ENCODE measurements at places on chromosomes 16 and 17.

GRCh38 chr16:23608194-23608593 lies 12.1 kb upstream of the NDUFAB1 start:
- DNase-seq, result no peak

- no peak for DNase-seq
These were observed 14.3 kb downstream of the MLYCD start for GRCh38 chr16:83913245-83913633.

- no peak for DNase-seq
These were observed 195.5 kb downstream of the HAPSTR1 start for GRCh38 chr16:9286930-9287329.

DNA sequence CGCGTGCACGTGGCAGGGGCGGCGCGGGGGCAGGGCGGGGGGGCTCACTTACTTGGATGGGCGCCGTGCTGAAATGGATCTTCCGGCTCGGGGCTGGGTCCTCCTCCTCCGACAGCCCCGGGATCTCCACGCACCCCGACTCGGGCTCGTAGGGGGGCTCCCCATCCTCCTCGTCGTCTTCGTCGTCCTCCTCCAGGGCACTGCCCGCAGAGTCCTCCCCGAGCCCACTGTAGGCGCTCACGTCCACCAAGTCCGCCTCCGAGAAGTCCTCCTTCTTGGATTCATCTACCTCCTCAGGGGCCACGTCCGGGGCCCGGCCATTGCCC lies 1.4 kb downstream of the PPP1R9B start:
- DNase-seq, result no peak

- no peak for DNase-seq
These were observed 428.8 kb downstream of the WWOX start for GRCh38 chr16:78528265-78528664.

GRCh38 chr17:8707332-8708024 lies 37.2 kb downstream of the CCDC42 start:
- DNase-seq, result no peak

DNA sequence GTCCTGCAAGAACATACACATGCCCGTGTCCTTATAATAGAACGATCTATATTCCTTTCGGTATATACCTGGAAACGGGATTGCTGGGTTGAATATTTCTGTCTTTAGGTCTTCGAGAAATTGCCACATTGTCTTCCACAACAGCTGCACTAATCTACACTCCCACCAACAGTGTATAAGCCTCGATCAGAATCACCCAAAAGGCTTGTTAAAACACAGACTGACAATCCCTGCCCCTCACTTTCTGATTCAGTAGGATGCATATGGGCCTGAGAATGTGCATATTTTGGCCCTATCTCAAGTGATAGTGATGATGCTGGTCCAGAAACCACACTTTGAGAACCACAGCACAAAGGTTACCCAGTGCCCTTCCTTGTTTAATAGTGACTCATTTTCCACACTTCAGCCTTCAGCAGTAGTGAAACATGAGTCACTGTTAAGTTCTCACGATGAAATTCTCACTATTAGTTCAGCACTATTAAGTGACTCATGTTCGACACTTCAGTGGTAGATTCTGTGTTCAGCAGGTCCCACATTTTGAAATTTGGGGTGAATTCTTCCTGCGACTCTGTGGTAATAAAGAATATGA lies 215.6 kb downstream of the GRIN2A start:
- no peak for DNase-seq

DNA sequence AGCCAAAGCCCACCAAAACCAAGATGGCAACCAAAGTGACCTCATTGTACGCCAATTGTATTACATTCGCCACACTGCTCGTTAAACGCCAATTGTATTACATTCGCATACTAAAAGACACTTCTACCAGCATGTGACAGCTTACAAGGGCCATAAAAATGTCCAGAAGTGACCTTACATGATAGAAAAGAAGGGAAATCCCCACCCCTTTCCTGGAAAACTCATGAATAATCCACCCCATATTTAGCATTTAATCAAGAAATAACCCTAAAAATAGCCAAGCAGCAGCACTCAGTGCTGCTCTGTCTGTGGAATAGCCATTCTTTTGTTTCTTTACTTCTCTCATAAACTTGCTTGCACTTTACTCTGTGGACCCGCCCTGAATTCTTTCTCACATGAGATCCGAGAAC lies 25.7 kb downstream of the PSMD7 start:
- DNase-seq, result no peak

DNA sequence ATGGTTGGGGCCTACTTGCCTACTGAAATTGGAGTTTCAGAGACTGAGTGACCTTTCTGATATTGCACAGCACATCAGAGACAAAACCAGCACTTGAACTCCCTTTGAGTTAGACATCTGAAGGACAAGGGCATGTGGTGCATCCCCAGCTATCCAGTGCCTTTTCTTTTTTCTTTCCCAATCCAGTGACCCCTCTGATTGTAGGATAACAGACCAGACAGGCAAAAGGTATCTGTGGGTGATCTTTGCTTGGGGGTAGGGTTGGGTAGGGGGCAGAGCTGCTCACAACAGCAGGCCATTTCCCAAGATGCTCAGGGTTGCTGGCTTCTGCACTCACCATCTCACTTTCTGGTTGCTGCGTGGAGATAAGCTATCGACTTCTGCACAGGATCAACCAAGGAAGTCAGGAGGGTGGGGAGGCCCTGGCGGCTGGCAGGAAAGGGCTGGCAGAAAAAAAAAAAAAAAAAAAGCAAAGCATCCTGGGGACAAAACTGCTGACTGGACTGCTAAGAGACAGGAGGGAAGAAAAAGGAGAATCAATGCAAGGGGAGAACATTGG lies 42.2 kb downstream of the HOXB1 start:
- no peak for DNase-seq

GRCh38 chr17:15039366-15039765 lies 225.8 kb downstream of the PMP22 start:
- no peak for DNase-seq

DNA sequence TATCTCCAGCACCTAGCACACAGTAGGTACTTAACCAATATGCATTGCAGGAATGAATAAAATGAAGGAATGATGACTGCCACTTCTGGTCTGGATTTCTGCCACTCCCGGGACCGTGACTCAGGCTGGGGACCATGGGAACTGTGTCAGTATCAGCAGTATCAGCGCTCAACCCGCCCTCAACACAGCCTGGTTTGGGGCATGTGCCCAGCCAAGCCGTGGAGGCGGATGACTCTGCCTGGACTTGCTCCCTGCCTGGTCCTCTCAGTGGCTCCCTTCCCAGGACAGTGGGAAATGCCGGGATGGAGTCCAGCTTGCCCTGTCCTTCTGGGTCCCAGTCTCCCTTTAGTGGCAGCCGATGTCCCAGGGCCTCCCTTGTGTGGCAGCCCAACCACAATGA lies 55.1 kb downstream of the SRCIN1 start:
- DNase-seq, result no peak

DNA sequence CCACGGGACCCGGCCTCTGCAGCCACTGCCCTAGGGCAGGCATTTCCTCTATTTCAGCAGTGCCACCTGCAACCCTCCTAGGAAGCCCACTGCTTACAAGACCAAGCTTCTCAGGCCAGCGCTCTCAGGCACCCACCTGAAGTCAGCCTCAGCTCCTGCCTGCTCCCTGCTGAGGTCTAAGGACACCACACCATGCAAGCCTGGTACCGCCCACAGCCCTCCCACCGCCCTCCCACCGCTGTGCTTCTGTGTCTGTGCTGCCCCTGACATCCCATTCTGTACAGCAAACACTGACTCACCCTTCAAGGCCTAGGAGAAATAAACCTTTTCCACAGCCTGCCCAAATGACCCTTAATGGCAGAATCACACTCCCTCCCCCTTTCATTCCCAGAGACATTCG lies 6.3 kb downstream of the CLUH start:
- no peak for DNase-seq

DNA sequence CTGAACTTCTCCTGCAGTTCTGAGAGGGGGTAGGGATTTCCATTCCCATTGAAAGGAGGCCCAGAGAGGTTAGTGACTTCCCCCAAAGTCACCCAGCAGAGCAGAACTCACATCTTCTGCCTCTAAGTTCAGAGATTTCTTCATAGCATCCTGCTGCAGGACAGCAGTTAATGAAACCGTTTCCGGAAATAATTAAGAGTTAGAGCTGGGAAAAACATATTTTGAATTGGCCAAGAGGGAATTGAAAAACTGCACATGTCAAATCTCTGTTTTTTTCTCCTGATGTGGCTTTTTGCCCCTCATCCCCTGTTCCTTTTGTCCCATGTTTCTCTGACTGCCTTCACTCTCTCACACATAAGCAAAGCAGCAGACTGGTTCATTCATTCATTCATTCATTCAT lies 26.6 kb downstream of the ITPRIPL2 start:
- no peak for DNase-seq

GRCh38 chr16:4700997-4701743 lies 7.8 kb downstream of the NUDT16L1 start:
- DNase-seq, result no peak

GRCh38 chr16:24753000-24753399 lies 23.5 kb downstream of the TNRC6A start:
- DNase-seq, result no peak

- DNase-seq, result no peak
These were observed 467.8 kb downstream of the MAF start for GRCh38 chr16:79132701-79133100.

DNA sequence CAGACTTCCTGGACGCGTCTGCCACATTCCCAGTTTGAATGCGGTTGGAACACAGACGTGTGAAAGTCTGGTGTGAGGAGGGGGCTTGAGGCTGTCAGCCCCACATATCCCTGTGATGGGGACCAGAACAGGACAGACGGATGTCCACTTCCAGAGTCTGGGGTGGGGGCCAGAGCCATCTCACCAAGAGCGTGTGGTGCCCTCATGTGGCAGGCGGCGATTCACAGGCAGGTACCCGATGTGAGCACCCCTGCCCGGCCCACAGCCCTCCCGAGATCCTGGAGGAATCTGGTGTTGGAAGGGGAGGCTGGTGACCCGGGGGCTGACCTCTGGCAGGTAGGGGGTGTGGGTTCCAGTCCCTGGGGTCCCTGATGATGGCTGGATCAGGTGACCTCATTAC lies 51.5 kb downstream of the ENGASE start:
- DNase-seq, result no peak

DNA sequence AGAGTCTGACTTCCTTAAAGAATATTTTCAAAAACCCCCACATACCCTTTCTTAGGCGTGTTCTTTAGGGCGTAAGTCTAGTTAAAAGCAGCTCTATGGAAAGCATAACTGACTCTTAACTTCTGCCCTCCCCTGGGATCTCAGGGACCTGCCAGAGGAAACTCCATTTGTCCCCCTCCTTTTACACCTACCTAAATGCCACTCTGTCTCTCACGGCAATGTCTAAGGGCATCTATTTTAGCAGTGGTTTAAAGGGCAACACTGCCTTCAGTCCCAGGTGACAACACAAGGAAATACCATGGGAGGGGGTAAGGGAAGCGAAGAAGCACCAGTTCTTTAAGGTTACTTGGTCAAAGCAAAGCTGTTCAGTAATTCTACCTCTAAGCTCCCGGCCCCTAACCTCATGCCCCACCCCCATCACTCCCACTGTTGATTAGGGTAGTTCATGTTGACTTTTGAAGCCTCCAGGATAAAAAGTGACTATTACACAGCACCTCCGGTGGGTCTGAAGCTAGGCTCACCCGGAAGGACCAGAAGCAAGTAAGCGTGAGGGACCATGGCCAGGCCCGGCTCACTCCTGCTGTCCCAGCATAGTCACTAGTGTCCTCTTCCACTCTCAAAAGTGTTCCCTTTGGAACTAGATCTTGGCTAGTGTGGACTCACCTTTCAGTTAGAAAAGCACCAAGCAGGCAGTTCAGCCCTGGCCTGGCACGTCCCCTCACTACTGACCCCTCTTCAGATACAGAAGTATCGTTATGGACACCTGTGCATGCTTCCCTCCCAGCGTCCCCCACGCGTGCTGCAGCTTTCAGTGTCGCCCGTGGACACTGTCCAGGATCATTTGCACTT lies 47.1 kb downstream of the CYTH1 start:
- DNase-seq, result no peak

- peak; percentile 1 for DNase-seq
These were observed 15.0 kb downstream of the MYH13 start for GRCh38 chr17:10357768-10358167.

DNA sequence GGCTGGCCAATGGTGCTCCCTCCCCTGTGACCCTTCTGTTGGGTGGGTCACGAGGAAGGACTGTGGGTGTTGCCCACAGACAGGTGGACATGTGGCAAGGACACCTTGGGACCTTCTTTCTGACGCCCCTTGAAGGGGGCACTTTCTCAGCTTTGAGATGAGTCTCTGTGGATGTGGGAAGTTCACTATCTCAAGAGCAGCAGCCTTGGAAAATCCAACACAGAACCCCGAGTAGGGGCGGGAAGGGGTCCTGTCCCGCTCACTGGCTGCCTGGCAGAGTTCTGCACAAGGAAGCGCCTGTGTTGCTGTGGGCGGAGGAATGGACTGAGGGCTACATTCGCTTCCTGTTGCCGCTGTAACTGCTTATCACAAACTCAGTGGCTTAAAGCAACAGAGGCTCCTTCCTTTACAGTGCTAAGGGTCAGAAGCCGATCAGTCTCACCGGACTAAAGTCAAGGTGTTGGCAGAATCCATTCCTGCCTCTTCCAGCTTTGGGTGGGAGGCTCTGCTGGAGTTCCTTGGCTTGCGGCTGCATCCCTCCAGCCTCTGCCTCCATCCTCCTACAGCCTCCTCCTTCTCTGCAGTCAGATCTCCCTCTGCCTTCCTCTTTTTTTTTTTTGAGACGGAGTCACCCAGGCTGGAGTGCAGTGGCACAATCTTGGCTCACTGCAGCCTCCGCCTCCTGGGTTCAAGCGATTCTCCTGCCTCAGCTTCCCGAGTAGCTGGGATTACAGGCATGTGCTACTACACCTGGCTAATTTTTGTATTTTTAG lies 305.2 kb downstream of the SEC14L1 start:
- peak; percentile 52 for DNase-seq

- DNase-seq, result no peak
These were observed 22.3 kb upstream of the N4BP1 start for GRCh38 chr16:48632137-48632774.

GRCh38 chr17:28072936-28073533 lies 30.6 kb downstream of the NLK start:
- no peak for DNase-seq

- peak; percentile 29 for DNase-seq
These were observed 1.7 kb downstream of the MT2A start for GRCh38 chr16:56610017-56610608.

- no peak for DNase-seq
These were observed 290.5 kb downstream of the CPPED1 start for GRCh38 chr16:12513076-12513790.

DNA sequence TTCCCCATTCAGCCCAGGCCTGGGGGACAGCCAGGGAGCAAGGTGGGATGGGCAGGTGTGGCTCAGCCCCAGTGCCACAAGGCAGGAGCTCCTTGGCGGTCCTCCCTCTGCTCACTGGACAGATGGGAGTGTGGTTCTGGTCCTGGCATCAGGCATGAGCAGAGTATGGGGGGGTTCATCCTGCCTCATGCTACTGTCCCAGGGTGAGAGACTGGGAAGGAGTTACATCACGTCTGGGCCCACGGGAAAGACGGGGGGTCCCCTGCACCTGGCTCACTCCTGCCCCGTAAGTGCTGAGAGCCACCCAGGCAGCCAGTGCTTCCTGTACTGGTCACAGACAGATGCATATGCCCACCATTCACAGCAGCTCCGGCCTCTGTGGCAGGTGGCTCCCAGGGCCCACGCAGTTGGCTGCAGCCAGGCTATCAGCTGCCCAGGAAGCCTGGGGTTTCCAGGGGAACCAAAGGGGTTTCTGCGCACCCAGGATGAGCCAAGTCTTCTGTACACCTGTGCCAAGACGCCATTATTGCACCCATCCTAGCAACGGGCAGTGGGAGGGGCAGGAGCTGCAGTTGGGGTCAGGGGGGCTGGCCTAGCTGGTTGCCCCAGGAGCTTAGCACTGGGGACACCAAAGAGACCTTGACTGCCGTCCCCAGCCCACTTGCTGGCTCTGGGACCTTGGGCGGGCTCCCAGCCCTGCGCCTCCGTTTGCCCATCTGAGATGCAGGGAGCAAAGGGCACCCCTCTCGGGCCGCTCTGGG lies 1.9 kb downstream of the BAIAP3 start:
- DNase-seq, result no peak

All from activated T-helper 1 cell treated with Interleukin-2 at 50 U/mL for 16 hours (primary cell).